GM12891 (cell line): ENCODE measurements at places on chromosomes 7 and 10.

DNA sequence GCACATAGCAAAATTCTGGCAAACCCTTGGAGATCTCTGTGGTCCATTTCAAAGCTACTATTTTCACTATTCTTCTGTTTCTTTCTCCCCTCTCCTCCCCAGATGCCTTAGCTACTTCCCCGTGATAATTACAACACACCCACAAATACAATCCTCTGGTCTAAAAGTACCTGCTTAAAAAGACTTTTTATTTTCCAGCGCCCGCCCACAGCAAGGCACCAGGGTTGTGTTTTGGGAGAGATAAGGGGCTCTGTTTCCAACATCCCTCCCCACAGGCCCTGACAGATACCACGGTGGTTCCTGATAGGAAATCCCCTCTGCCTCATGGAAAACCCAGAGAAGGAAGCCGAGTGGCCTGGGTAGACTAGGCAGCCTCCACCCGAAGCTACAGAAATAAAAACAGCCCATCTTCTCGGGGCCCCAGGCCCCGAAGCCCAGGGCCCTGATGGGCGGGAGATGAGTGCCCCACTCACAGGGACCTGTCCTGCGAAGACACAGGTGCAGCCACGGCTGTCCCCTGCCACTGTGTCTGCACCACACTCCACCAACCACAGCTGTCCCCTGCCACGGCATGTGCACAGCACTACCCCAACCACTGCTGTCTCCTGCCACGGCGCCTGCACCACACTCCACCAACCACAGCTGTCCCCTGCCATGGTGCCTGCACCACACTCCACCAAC is 19.7 kb downstream of the CALML5 start:
- no peak for DNase-seq

- no peak for DNase-seq
These were observed 126.8 kb downstream of the SKIDA1 start for GRCh38 chr10:21398563-21399231.

DNA sequence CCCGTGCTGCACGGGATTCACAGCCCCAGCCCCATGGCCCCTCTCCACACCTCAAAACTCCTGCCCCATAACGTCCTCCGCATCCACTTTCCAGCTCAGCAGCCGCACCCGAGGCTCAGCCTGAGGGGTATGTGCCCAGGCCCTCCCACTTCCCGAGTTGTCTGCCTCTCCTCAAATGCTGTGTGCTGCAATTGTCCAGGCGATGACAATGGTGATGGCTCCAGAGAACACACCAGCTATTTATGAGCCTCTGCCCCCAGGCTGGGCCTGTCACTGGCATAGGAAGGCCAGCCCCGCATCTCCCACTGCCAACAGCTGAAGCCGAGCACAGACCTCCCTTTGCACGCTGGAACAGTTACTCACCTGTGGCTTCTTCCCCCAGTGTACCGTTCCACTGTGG is 2.4 kb upstream of the LDB3 start:
- no peak for DNase-seq

- no peak for DNase-seq
These were observed 79.4 kb upstream of the CYP2C9 start for GRCh38 chr10:94859086-94859485.

- no peak for DNase-seq
These were observed 354.1 kb downstream of the TNS3 start for GRCh38 chr7:47227762-47228177.

GRCh38 chr7:139777133-139777891 is 486 bp downstream of the HIPK2 start:
- peak; percentile 41 for DNase-seq

- DNase-seq: no peak
These were observed 215.9 kb downstream of the RAB11FIP2 start for GRCh38 chr10:117830787-117831212.

DNA sequence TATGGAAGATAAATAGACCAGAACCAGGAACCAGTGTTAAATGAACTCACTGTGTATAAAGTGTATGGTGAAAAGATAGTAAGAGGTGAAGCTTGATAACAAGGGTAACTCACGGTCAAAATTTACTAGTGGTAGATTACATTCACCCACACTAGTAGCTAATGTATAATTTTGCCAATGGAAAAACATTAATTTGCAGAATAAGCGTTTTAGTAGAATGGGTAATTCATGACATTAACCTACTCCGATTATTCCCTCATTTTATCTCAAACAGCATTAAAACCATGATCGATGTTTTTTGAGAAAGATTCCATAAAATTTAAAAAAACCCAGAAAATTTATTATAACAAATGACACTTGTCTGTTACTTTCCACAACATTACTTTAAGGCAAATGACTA is 57.7 kb upstream of the PPP1R3A start:
- DNase-seq: no peak

DNA sequence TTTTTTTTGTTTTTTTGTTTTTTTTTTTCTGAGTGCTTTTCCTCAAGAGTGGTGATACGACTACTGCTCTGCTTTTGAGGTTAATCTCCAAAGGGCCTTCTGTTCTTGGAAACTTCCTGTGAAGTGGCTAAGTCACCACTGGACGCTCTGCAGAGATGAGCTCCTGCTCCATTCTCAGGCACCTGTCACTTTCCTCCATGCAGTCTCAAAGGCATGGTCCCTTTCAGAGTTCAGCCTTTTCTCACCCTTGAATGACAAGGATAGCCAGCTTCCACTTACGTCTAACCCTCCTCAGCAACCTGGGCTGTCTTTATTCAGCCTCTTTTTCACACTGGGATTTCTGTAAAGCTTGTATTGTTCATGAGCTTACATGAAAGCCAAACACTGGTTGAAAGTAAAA is 65.8 kb downstream of the BMPER start:
- no peak for DNase-seq

- no peak for DNase-seq
These were observed 66.5 kb upstream of the PPP2R2D start for GRCh38 chr10:131834152-131834810.

DNA sequence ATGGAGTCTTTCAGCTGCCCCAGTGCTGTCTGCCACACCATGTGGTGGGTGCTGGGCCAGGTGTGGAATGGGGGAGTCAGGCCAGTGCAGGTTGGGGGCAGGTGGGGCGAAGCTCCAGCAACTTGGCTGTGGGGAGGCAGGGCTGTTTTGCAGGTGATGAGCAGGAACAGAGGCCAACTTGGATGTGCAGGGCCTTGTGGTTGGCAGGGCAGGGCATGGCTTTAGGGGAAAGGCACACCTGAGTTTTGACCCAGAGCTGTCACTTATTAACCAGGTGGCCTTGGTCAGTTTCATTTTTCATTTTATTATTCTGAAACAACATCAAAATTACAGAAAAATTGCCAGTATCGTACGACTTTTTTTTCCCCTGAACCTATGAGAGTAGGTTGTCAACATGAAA is 1.1 kb upstream of the SFTPA2 start:
- DNase-seq: no peak

DNA sequence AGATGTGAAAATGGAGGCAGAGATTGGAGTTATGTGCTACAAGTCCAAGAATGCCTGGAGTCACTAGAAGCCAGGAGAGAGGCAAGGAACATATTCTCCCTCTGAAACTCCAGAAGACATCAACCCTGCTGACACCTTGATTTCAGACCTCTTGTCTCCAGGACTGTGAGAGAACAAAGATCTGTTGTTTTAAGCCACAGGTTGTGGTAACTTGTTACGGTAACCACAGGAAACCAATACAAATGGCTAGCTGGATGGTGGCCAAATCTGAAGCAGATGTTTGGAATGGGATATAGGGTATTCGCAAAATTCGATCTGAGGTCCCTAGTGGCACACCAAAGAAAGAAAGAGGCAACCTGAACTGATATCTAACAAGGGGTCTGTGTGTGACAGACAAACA is 129.0 kb downstream of the HERPUD2 start:
- no peak for DNase-seq

DNA sequence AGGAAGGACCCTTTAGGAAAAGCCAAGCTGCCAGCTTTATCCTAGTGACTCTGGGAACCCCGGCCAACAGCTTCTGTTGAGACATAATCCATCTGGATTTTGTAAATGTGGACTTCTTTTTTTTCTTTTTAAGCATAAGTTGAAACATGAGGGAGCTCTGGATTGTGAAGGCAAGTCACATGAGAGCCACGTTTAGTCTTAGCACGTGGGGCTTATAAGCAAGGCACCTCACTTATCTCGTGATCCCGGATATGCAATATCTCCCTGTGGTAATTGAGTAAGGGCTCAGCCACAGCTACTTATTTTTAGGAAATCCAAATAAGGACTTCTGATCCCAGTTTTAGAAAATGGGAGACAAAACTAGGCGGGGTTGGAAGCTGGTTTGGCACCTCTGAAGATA is 111.2 kb upstream of the PTN start:
- DNase-seq: no peak

GRCh38 chr10:115093776-115094408 is 727 bp downstream of the ATRNL1 start:
- DNase-seq: peak; percentile 38

DNA sequence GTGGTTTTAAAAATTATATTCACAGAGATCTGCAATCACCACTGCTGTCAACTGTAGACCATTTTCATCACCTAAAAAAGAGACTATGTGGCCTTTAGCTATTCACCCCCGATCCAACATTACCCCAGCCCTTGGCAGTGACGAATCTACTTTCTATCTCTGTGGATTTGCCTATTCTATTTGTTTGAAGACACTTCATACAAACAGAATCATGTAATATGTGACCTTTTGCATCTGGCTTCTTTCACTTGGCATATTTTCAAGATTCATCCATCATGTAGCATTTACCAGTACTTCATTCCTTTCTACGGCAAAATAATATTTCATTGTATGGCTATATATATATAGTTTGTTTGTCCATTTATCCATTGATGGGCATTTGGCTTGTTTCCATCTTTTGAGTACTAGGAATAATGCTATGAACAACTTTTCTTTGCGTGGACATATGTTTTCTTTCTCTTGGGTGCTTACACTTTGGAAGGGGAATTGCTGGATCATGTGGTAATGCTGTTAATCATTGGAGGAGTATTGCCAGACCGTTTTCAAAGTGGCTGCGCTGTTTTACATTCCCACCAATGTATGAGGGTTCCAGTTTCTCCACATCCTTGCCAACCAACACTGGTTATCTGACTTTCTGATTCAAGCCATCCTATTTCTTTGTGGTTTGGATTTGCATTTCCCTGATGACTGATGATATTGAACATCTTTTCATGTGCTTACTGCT is 22.3 kb downstream of the ADAMTS14 start:
- no peak for DNase-seq

- DNase-seq: no peak
These were observed 85.5 kb downstream of the PRTFDC1 start for GRCh38 chr10:24866604-24867583.

GRCh38 chr7:1114505-1114904 is 26.6 kb downstream of the GPER1 start:
- DNase-seq: no peak

DNA sequence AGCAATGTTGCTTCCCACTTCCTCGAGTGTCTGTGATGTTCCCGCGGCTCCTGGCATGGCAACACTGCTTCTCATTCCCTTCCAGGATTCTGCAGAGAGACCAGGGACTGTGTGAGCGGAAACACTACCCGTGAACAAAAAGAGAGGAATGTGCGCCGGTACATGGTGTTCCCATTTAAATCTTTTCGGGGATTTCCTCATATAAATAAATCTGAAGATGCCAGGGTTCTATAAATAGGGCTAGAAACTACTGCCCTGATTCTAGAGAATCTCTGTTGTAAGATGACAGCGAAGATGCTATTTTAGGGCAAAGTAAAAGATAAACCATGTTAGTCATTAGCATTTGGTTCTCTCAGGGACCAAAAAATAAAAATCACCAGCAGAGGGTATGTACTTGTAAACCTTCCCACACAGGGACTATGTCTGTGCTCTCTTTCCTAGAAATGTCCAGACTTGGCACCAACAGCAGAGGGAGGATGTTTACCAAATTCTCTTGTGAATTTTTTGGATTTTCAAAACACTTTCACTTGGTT is 92.2 kb upstream of the DDC start:
- no peak for DNase-seq

DNA sequence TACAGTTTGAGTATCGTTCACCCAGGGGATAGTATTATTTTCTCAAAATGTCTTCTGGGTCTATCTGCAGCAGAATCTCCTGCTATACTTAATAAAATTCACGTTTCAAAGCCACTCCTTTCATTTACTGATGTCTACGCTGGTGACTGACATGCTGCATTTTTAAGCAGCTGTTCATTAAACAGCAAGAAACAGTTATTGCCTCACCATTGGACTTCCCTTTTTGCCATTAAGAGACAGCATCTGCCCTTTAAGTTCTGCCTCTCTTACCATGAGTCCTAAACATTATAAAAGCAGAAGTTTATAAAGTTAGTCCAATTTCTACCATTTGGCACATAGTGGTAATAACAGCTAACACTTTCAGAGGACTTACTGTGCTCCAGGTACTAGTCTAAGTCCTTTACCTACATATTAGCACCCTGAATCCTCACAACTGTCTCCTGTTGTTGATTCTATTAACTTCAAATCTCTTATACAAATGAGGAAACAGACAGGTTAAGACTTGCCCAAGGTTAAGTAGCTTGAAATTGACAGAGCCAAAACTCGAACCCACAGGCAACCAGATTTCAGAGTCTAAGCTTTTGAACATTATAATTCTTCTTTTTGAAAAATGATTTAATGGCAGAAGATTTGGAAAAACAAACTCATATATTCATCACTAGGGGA is 169.5 kb downstream of the SNX13 start:
- DNase-seq: no peak

GRCh38 chr10:73850863-73851461 is 23.4 kb downstream of the CAMK2G start:
- no peak for DNase-seq

- DNase-seq: no peak
These were observed 41.5 kb upstream of the PTF1A start for GRCh38 chr10:23150610-23151009.

- DNase-seq: no peak
These were observed 398.9 kb downstream of the RPS24 start for GRCh38 chr10:78432583-78432982.

GRCh38 chr7:154426778-154427177 is 374.6 kb downstream of the DPP6 start:
- DNase-seq: no peak

- no peak for DNase-seq
These were observed 344.6 kb upstream of the SHH start for GRCh38 chr7:156156734-156157408.

DNA sequence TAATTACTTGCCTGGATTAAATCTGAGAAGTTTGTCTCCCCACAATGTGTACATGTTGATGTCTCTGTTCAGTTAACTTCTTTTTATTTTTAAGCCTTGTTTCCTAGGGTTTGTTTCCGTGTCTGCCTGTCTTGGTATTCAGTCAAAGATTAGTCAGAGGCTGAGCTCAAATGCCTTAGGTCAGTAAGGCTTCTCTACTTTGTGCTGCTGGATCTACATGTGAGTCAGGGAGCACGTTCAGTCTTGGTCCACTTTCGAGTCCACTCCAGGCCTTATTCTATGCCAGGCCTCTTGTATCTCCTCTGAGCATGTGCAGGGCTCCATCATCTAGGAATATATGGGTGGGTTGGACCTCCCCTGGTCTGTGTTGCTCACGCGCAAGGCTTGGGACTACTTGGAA is 93.3 kb upstream of the FZD8 start:
- DNase-seq: no peak

DNA sequence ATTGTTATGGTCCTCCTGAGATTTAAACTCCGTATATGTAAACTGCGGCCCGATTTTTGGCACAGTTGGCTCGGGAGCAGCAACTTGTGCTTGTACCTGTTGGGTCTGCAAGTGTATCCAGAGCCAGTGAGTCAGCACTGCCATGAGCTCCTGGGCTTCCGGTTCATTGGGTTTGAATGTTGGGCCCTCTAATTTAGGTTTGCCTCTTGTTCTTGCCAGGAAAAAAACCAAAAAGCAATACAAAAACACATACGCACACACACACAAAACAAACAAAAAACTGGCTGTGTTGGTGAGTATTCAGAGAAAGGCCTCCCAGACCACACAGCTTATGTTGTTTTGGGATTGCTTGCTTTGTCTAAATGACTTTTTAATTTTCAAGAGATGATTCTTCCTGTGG is 26.3 kb downstream of the SND1 start:
- DNase-seq: no peak
